HTR-8/SVneo (cell line): ENCODE measurements at places on chromosomes 3 and 15.

DNA sequence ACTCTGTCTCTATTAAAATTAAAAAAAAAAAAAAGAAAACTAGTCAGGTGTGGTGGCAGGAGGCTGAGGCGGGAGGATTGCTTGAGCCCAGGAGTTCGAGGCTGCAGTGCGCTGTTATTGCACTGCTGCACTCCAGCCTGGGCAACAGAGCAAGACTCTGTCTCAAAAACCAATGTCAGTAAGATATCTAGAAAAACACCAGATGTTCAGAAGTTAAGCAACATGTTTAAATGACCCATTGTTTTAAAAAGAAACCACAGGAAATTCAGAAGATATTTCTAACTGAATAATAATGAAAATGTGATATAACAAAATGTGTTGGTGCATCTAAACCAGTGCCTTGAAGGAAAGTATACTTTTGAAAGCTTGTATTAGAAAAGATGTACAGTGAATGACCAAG, 203.4 kb upstream of the CGNL1 start:
- DNase-seq, result no peak

- peak; percentile 31 for DNase-seq
These were observed 36.2 kb upstream of the C3orf38 start for GRCh38 chr3:88113311-88114162.

- no peak for DNase-seq
These were observed 341.3 kb upstream of the ADAMTS9 start for GRCh38 chr3:65029130-65029529.

GRCh38 chr3:54171509-54171908, 49.2 kb downstream of the CACNA2D3 start:
- no peak for DNase-seq

DNA sequence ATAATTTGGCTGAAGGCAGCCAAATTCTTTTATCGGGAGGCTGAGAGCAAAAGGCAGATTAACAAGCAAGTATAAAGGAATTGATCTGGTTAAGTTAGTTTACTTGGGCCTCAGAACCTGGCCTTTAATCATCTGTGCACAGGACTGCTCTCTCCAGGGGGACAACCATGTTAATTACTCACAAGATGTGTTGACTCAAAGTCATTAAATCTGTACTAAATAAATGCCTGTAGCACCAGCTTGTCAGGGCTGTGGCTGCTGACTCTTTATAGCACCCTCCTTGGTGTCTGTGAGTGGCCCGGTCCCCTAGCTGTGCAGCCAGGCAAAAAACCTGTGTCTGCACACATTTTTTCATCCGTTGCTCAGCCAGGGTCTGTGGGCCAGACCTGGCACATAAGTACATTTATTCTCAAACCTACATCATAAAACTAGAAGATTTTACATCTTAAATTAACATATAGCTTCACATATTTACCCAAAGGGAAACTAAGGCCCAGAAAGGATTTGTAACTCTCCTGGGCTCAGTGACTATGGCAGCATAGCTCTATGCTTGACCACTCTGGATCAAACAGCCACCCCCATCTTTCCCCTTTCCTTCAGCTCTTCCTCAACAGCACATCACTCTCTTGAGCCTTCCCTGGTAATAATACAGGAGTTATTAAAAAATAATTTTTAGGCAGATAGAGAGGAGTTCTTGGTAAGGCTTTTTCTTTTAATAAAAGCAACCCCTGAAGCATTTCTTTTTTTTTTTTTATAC, 51.4 kb downstream of the NCEH1 start:
- DNase-seq, result no peak

GRCh38 chr3:52498137-52499054, 3.3 kb downstream of the STAB1 start:
- DNase-seq, result no peak

GRCh38 chr3:189488241-189488767, 142.9 kb upstream of the TP63 start:
- peak; percentile 3 for DNase-seq

DNA sequence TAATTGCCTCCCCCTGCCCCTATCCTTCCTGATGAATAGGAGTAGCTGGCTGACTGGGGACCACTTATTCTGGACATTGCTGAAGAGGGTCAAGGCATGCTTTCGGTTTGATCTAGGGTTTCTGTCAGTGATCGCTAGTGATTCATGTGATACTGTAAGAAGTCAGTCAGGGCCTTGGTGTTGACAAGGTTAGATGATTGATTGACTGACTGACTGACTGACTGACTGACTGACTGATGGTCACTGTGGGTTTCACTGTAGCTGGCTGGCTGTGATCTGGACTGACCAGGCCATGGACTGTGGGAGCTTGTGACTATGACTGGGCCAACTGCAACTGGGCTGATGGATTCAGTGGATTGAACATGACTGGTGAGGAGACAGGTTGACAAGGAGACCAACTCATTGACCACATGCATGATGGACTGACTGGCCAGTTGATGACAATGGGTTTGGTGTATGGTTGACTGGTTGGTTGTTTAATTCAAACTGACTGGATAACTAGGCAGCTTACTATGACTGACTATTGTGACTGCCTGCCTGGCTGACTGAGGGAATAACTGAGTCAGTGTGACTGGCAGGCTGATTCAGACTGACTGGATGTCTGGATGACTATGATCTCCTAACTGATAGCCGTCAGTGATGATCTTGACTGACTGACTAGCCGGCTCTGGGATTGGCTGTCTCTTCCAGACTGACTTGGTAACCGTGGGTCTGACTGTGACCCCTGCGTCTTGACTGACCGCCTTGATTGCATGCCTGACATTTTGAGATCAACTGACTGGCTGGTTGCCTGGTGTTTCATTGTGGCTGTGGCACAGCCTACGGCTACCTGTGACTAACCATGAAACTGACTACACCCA, 509.9 kb downstream of the SHQ1 start:
- no peak for DNase-seq

- no peak for DNase-seq
These were observed 20.1 kb downstream of the CHRM5 start for GRCh38 chr15:33988384-33988783.

DNA sequence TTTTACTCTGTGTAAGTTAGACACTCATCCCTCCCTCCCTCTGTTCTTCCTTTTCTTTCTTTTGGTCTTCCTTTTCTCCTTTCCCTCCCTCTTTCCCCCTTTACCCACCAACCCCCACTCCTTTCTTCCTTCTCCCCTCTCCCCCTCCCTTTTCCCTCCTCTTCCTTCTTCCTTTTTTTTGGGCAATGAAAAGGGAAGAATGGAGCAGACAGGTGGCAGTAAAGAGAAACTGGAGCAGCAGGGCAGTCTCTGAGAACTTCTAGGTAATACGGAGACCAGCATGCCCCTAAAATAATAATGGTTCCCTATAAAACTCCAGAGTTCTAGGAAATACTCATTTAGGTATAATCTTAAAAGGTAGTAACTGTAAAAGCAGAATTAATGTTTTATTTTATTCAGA, 11.4 kb upstream of the GPR171 start:
- DNase-seq, result no peak

DNA sequence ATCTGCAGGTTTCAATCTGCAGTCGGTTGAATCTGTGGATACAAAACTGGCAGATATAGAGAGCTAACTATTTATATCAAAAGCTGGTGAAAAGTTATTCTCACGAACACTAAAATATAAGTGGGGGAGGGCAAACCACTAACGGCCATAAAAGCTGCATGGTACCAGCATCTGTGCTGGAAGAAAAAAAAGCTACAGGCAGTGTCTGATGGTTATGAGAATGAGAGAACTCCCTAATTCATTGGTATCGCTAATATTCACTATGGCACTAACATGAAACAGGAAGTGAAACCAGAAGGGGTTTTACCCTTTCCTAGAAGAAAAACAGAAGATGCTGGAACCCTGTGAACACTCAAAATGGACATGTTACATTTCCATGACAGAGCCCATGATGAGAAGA, 15.9 kb downstream of the CEP70 start:
- DNase-seq, result no peak

GRCh38 chr3:18190646-18191045, 234.5 kb downstream of the SATB1 start:
- no peak for DNase-seq

DNA sequence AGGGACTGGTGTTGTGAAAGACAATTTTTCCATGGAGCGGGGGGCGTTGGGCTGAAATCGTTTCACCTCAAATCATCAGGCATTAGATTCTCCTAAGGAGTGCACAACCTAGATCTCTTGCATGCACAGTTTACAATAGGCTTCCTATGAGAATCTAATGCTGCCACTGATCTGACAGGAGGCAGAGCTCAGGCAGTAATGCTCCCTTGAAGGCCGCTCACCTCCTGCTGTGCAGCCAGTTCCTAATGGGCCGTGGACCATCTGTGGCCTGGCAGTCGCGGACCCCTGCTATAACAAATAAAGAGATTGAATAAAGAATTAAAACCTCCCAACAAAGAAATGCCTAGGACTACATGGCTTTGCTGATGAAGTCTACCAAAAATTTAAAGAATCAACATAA, 25.3 kb upstream of the ANKRD28 start:
- DNase-seq, result no peak

- no peak for DNase-seq
These were observed 12.7 kb downstream of the GATA2 start for GRCh38 chr3:128480278-128480677.

DNA sequence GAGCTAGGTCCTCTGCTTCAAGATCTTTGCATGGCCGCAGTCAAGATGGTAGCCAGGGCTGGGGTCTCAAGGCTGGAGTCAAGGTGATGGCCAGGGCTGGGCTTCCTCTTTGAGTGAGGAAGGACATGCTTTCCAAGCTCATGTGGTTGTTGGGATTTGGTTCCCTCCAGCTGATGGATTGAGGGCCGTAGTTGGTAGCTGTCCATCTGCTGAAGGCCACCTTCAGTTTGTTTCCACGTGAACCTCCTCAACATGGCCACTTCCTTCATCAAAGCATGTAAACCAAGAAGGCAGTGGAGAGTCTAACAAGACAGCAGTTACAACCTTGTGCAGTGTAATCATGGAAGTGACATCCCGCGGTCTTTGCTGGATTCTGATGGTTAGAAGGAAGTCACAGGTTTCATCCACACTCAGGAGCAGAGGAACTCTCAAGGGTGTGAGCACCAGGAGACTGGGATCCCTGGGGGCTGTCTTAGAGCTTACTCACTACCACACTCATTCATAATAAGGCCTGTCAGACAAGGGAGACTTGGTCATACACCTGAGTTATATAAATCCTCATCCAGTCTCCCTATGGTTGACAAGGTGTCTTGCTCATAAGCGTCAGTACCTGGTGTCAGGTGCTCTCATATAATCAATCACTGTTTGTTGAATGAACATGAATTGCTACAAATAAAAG, 42.1 kb downstream of the ABHD5 start:
- no peak for DNase-seq

DNA sequence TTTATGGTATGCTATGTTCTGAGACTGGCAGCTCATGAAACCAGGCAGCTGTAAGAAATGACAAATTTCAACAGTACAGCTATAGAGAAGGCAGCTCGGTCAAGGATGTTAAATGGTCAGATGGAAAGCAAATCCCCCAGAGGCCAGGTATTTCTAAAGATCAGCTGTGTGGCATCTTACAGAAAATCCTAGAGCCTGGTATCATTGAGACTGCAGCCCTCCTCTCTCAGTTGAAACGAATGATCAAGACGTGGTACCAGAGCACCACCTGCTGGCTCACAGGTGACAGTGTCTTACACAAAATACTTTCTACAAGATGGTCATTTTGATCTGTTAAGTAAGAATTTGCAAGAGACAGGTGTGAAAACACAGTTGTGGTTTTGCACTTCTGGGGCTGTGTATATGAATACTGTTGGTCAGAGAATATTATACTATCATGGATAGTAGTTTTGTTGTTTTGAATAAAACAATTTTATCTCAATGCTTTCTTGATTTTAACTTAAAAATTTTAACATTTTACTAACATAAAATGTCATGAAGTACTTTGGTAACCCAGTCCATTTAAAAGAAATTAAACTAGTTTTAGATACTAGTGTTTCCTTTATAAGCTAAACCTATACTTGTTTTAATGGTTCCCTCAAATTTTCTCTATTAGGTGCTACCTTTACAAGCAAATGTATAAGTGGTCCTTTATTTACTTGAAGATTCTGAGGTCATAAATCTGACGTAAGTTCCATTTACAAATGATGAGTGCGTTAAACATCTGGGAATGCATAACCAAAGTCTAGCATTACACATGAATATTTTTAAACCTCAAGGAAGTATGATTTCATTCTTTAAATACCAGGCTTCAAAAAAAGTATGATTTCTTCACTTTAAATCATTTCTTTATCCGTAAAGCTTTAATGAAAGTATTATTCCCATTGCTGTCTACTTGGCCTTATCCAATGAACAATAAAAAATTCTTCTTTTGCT, 121.8 kb downstream of the PDZRN3 start:
- peak; percentile 38 for DNase-seq

GRCh38 chr3:182967218-182968204, 12.8 kb downstream of the DCUN1D1 start:
- no peak for DNase-seq

DNA sequence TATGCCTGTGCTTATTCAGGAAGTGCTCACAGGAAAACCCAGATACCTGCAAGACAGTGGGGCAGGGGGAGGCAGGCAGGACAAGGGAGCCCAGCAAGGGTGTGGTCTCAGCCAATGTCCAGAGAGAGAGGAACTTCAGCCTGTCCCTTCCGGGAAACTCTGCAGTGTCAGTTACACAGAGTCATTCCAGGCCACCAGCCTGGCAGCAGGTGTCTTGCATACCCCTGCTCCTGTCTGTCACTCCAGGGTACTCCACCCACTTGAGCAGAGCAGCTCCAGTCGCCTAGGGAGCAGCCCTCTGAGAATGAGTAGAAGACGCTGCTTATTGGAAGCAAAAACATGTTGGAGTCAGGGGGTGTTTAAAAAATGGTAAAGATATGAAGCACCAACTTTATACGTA, 431.2 kb upstream of the RGMA start:
- DNase-seq, result no peak

- DNase-seq, result no peak
These were observed 26.4 kb upstream of the SLC30A4 start for GRCh38 chr15:45548753-45549520.
